ENCODE measurements at places on chromosomes 2 and 18. TPM values are rescaled to one million over a fixed set of nuclear protein-coding genes. Genes with fewer than 3 reads are reported as not detected.

- DNase-seq = no peak
Measured at GRCh38 chr2:118661179-118661578, 186.3 kb downstream of the EN1 start.

DNA sequence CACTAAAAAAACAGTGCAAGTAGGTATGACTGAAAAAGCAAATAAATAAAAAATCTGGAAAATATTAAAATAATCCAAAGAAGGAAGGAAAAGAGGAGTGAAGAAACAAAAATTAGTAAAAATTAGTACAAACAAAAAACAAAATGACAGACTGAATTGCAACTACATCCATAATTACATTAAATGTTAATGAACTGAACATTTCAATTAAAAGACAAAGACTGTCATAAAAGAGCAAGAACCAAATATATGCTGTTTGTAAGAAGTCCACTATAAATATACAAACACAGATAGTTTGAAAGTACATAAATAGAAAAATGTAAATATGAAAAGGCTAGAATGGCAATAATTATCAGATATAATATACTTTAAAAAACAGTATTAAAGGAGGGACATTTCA lies 267.6 kb downstream of the WDPCP start:
- DNase-seq = no peak

DNA sequence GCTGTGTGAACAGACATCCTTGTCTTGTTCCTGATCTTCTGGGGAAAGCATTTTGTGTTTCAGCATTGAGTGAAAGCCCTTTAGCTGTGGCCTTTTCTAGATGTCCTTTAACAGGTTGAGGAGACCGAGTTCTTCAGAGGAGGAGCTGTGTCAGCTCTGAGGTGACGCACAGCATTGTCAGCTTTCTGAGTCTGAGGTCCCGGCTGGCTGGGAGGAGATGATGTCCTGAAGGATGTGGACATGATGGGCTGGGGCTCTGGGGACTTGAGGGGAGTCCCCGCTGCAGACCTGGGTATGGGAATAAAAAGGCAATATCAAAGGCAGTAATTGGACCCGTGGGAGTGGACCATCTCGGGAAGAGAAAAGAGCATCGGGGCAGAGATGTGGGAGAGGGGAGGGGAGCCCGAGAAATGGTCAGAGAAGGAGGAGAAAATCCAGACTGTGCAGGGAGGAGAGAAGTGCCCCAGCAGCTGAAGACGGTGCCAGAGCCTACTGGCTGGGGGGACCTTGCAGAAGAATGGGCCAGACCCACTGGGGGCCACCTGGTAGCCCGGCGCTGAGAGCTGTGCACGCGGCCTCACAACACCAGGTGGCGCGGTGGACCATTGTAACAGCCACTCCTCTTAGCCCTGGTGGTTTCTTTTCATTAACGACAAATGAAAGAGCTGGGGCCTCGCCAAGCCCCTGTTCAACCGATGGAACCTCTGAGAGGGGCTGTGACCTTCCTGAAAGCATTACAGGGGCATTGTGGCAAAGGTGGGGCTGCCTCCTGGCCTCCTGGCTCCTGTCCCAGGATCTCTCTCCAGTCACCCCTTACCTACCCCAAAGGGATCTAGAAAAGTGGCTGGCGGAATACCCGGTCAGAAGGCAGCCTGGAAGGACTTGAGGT lies 61.6 kb downstream of the ST3GAL5 start:
- no peak for DNase-seq

DNA sequence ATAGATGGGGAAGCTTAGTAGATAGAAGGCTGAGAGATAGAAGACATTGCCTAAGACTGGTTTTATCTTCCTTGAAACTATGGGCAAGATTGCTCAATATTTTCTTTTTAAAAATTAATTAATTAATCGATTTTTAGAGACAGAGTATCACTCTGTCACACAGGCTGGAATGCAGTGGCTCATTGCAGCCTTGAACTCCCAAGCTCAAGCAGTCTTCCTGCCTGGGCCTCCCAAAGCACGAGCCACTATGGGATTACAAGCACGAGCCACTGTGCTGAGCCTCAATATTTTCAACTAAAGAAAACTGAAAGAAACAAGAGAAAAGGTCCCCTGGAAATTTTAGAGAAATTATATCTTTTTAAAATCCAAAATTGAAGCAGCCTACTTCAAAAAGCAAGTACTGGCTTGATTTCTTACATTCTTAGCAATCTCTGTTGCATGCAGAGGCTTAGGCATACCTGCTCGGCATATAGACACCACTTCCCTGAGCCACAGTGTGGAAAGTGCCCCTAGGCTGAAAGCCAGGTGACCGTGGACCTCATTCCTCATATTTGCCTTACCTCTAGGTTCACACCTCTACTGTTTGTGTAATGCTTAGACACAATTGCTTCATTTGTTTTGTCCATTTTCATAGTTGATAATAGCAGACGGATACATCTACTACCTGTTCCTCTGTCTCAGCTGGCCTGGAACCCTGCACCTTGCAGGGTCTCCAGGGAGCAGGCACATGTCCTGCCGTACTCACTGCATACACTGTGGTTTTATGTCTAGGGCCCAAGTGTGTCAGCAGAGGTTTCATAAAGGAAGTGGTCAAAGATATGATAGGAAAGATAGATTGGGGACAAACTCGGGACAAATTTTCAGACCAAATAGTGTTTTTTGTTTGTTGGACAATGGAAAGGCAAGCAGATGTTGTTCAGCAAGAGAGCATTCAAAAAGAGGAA lies 166.5 kb upstream of the ALPP start:
- DNase-seq = no peak

GRCh38 chr2:219290381-219291171 lies 11.4 kb downstream of the DNAJB2 start:
- DNase-seq = no peak

- DNase-seq = no peak
Measured at GRCh38 chr2:29766191-29766590, 155.2 kb downstream of the ALK start.

DNA sequence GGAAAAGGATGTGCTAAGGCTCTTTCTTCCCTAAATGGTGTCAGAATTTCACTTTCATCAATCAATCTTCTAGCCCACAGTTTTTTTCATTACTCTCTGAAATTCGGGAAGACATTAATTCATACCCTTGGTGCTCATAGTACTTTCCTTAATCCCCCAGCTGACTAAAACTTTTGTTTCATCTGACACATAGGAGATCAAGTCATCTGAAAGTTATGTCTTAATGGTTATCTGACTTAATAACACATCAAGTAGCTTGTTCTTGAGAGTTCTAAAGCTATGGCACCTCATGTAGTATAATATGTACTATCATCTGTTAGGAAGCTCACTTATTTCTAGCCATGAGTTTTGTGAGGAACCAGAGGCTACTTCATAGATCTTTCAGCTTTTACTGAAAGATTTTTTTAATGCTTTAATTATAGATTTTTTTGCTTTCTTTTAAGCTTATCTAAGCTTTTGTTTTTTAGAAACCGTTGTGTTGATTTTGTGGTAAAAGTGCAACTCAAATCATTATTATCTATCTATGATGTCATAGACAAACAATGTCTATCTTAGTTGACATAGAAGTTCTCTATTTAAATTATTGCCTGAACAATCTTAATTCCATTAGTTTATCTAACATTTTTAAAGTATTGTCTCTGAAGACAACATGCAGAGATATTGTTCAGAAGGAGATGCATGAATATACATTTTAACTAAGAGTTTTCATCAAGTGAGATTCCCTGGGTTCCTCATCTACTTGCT lies 93.6 kb upstream of the UBXN4 start:
- DNase-seq = no peak

DNA sequence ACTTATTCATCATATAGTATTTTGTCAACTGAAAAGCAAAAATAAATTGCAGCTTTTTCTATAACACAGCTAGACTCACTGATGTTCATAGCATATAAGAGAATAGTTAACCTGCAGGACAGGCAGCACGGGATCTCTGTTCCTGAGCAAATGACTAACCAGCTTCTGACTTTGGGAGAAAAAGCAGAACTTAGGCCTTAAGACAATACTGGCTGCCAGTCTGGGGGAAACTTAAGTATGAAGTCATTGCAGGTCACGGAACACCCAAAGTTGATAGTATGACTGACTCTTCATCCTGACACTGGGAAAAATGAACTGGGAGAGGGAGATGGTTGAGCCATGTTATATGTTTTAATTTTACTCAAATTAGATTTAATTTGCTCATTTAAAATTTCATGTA lies 113.0 kb downstream of the DPP4 start:
- DNase-seq = no peak

DNA sequence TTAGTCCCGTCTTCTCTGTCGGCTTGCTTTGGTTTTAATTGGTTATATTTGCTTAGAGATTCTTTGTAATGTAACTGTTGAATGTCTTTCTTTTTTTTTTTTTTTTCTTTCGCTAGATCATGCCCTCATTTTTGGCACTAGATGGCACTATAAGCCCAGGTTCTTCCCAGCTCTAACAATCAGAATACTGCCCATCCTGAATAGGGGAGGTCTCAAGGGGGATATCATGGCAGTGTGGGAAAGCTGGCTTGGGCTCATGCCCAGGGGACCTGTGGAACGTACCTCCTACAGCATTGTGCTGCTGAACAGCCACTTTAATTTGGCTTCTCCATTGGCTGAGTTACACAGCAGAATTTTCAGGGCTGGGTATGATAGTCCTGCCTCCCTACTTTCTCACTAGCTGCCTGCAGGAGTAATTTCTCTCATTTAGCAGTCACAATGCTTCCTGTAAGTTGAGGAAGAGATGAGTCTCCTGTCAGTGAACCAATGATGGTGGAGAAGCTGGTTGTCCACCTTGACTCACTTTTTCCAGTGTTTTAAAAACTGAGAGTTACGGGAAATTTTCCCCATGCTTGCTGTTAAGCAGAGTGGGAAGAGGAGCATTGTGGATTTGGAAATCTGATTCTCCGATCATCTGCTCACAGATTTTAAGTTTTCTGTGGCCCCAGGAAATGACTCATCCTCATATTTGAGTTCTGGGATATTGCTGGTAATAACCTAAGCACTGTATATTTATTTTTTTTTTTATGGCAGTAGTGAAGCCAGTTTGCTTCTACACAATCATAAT lies 47.2 kb downstream of the RAD51AP2 start:
- no peak for DNase-seq

DNA sequence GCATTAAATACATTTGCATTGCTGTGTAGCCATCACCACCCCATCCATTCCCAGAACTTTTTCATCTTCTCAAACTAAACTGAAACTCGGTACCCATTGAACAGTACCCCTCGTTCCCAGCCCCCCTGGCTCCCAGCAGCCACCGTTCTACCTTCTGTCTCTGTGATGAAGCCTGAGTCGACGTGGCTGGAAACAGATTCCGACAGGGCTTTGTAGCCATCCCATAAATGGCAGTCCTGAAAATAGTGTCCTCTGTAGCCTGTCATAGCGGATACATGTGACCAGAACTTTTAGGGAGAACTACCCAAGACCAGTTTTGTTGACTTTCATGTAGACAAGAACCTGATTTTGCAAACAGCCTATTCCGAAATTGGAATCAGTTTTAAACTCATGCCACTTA lies 59.1 kb downstream of the TSHZ1 start:
- DNase-seq = no peak

DNA sequence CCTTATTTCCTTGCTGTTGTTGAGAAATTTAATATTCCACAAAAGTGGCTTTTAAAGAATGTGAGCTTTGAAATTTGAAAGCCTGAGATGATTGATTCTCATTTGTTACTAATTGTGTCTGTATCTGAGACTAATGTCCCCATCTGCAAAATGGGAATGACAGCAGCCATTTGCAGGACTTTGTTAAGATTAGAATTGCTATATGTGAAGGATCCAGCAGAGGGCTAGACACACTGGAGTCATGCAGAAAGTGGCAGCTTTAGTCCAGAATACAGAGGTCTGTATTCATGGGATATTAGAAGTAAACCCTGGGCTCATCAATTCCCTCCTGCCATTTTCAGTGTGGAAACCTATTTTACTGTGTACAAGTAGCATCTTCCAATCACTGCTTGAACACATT lies 296.5 kb upstream of the GYPC start:
- DNase-seq = no peak

- no peak for DNase-seq
Measured at GRCh38 chr2:43984533-43984932, 11.3 kb downstream of the LRPPRC start.

Gene HNMT
- total RNA-seq = 18.9 TPM

Gene ANKRD30B
- total RNA-seq = not detected

Gene IL36RN
- 0.25 TPM for total RNA-seq

Gene GKN1
- total RNA-seq = not detected

Gene BMP10
- not detected for total RNA-seq
